Renal pelvis (tissue), 12 donors: ENCODE measurements at places on chromosomes 4 and X.

DNA sequence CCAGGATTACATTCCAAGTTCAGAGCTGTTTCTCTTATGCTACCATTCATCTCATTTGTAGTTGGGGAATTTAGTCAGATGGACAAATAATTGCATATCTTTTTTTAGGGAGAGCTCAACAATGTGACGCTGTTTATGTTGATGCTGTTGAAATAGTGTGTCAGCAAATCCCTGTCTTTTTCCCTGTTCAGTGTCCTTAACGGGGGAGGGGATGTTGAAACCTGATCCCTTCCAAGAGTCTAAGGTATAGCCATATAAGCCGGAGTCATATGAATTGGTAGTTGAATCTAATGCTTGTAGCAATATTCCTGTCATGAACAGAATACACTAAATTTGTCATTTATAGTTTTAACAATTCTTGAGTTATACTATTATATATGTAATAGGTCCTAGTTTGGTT lies 293.5 kb upstream of the FAT1 start:
- DNase-seq = no peak

DNA sequence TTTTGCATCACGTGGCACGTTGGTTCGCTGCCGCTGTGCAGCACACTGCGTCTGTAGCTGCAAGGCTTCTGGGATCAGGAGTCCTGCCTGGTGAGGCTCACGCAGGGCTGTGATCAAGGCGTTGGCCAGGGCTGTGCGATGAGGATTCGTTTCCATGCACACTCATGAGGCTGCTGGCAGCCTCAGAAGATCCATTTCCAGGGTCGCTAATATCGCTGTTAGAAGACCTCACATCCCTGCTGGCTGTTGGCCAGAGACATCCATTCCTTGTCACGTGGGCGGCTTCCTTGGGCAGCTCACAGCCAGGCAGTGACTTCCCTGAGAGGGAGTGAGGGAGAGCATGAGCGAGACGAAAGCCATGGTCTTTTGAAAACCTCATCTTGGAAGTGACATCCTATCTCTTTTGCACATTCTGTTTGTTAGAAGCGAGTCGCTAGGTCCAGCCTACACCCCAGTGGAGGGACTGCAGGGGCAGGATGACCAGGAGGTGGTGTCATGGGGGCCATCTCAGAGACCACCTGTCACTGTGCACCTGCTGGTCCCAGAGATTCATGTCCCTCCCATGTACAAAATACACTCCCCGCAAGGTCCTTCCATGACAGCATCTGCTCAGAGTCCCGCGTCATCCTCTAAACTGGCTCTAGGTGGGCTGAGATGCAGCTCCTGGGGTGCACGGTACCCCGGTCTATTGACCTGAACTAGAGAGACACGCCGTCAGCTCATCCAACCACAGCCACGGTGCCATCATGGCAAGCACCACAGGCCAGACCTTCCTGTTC lies 12.2 kb downstream of the RGS12 start:
- DNase-seq = peak; percentile 64

DNA sequence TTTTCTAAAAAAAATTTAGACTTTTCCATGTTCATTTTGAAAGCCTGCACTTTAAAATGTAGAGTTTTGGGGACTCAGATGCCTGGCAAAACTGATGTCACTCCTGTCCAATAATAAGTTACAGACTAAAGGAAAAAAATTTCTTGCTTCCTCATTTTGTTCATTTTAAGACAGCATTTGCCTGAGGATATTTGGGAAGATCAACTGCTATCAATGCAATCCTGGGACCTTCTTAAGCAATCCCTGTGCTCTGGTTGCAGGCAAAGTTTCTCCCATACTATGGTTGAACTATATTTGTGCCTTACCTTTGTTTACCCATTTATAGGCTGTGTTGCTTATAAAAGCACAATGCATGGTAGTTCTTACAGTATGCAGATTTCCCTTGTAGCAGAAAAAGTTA lies 280.4 kb downstream of the CFAP47 start:
- DNase-seq = no peak

- DNase-seq = no peak
Observed at GRCh38 chrX:45862801-45863200, 662.1 kb upstream of the DIPK2B start.

DNA sequence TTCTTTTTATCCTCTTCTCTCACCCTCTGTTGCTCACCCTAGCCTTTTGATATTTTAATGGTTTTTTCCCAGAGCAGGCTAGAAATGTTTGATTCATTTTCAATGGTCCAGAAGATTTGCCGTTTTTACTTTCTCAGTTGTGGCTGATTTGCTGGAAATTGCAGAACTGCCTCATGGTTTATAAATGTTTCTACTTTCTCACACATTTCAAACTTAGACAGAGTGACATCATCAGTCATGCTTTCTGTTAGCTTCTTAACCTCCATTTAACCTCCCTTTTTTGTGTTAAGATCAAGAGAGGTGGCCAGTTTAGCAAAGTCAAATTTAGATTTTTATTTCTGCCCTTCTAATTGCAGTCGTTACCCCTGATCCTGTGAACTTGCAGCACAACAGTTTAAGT lies 8.7 kb downstream of the RXFP1 start:
- DNase-seq = no peak

- DNase-seq = no peak
Observed at GRCh38 chr4:154492288-154492687, 689 bp upstream of the DCHS2 start.
